ENCODE measurements at places on chromosomes 2 and 18. TPM values are rescaled to one million over a fixed set of nuclear protein-coding genes. Genes with fewer than 3 reads are reported as not detected.

DNA sequence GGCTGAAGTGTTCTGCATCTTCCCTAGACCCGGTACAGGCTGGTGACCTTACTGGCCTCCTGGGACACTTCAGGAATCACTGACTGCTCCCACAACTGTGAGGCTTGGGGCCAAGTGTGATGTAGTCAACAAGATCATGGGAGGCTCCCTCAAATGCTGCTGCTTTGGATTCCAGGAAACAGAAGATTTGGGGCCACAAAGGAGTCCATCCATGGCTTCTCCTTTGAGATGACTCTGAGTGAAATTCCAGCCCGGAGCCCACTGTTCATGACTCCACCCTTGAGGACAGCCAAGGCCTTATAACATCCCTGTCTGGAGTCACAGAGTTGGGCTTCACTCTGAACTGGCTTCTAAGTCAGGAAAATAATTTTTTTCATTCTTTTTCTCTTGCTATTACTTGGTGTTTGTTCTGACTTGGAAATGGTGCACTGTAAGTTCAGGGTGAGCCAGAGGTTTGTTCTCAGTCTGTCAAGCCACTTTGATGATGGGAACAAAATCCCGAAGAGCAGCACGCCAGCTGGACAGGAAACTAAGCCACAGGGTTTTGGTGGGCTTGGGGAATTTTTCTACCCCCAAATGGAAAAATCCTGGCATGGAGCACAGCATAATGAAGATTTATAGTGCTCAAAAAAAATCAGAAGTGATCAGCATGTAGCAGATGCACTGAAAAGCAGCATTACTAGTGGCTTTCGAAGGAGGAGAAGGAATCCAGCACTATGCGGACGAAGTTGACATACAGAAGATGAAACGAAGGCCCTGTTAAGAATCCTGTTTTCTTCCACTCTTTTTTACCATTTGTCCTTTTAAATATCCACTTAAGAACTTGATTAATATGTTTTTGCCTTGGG, 98.1 kb upstream of the ZFP36L2 start:
- no peak for DNase-seq

DNA sequence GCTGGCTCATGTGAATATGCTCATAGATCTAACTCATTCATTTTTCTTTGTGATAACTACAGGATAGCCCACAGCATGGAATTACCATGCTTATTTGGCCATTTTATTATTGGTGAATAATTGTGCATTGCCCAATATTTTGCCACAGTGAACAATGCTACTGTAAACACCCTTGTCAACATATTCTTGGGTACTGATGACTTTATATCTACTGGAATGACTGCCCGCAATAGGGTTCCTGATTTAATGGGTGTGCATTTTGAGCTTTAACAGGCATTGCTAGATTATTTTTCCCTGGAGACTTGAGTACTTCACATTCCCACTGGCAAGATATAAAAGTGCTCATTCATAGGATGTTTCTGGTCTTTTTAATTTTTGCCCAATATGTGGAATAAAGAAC, 42.7 kb upstream of the EVA1A start:
- no peak for DNase-seq

DNA sequence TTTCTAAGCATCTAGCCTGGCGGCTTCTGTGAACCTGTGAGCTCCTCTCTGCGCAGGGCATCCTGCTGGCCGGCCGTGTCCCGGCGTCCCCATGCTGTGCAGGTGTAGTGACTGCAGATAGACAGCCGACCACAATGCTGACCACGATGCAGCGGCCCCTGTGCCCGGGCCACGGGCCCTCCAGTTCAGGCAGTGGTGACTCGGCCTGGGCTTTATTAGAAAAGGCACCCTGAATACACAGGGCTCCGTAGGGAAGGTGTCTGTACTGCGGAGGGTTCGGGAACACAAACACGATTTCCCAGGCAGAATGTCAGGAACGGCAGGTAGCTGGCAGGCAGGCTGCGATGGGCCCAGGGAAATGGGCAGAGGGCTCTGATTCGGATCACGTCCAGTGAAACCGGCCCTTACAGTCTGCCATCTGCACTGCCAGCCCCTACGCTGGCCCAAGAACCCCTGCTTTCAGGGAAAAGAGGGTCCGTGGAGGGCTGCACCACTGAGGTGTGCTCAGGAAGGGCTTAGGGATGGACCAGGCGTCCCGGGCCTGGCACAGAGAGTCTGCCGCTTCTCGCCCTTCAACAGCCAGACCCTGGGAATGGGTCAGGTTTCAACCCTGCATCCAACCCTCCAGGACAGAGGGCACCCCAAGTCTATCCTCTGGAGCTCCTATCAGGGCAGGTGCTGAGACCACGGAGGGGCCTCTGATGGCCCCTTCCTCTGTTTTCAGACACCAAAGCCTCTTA, 196.5 kb downstream of the HDAC4 start:
- no peak for DNase-seq

DNA sequence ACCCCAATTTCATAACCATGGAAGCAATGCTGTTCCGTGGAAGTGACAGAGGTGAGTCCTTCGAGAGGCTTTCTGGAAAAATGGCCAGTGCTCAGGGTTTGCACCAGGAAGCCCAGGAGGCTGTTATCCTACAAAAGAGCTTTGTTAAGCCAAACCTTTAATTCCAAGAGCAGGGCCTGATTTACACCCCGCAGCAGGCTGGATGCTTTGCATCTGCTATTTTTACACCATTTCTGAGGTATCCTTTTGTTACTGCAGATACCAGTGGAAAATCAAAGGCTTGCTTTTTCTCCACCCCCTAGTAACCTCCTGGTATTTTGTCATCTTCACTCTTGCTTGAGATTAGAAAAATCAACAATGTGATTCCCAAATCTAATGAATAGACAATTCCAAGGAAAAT, 380.6 kb downstream of the SOX11 start:
- no peak for DNase-seq

DNA sequence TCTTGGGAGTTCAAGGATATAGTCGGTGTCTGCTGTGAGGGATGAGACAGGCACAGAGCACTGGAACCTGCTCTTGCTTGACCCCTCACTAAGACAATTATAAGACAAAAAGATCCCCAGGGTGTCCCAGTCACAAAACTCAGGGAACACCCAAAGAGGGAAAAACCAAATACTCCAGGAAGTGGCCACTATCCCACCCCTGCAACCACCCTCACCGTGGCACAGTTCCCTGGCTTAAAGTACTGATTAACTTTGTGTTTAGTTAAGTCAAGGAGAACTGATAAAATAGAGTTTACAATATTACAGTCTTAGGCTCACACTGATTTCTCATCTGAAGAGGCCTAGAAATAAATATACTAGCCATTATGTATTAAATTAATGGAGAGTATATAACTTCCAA, 13.5 kb downstream of the IL36B start:
- no peak for DNase-seq

DNA sequence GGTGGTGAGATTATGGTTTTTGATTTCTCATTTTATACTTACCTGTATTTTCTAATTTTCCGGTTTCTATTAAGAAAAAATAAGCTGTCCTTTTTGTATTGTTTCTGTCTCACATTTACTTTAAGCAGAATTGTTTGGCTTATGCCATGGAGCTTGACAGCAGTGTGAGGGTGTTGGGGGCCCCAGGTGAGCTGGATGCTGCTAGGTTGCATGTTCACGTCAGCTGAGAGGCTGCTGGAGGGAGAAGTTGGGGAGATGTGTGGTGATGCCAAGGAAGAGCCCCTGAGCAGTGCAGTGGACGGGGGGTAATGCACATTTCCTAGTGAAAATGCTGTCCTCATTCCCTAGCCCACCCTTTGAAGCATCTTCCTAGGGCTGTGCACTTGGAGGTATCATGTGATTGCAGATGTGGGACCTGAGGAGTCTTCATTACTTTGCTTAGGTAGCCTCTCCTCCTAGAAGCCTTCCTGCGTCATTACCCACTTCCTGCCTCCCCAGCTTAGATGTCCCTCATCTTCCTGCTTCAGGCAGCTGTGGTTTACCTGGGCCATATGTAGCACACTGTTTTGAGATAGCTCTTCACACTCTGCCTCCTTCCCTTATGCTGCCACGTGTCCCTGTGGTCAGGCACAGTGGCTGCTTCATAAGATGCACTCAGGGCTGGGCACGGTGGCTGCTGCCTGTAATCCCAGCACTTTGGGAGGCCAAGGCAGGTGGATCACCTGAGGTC, 16.2 kb downstream of the ATG16L1 start:
- no peak for DNase-seq

- no peak for DNase-seq
Measured at GRCh38 chr2:180695586-180696401, 284.6 kb upstream of the UBE2E3 start.

- no peak for DNase-seq
Measured at GRCh38 chr2:155842103-155842502, 490.4 kb downstream of the NR4A2 start.

Gene UGT1A3
- total RNA-seq, result not detected

DNA sequence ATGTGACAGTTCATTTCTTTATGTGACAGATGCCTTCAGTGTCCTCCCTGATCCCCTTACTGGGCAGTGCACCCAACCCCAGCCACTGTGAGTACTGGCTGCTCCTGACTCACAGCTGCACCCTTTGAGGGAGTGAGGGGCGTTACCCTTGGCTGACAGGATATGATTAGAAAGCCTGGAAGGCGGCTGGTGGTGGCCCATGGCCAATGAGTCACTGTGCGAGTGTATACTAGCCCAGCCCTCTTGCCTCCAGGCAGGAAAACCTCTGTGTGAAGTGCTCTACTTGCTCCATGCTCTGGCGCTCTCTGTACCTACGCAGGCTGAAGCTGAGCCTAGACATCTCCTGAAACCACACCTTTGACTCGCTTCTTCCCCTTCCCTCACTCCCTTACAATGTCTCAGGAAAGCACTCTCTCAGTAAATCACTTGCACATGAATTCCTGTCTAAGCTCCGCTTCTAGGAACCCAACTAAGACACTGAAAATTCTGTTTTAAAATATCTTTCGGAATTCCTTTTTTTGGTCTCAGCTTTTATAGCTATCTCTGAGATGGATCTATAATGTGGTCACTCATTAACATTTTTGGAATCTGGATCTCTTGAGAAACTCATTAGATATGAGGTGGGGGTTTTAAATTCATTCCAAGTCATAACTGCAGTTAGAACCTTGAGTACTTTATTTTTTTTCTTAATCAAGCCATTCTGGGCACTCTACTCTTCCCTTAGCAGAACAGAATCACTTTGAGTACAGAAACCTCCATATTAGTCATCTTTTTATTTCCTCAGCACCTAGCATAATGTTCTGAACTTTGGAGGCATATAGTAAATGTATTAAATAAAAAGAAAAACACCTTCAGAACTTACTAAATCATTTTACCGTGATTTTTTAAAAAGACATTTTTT, 25.3 kb upstream of the STAM2 start:
- peak; percentile 96 for DNase-seq

- DNase-seq, result no peak
Measured at GRCh38 chr2:79083597-79084251, 4.1 kb downstream of the REG1B start.

Gene SCYGR4
- not detected for total RNA-seq

Gene RAB27B
- 0.88 TPM for total RNA-seq

Gene ATG16L1
- total RNA-seq, result 54.3 TPM

DNA sequence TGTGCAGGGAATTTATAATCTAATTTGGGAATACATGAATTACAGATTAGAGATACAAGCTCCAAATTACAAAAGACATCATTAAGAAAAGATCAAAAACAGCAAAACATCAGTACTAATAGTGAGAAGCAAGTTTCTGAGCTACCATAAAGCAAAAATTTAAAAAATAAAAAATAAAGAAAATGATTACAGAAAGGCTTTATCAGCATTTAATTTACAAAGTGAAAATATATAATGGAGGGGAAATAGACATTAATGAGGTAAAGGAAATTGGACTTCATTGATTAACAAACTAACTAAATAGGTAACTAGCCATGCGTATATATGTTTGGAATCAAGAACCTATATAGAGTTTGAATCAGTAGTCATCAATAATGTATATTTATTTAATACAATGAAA, 712.9 kb upstream of the DDX18 start:
- no peak for DNase-seq

Gene EFR3B
- 0.39 TPM for total RNA-seq

Gene VWC2L
- total RNA-seq, result not detected

- no peak for DNase-seq
Measured at GRCh38 chr2:69695850-69696216, 46.1 kb upstream of the ANXA4 start.

DNA sequence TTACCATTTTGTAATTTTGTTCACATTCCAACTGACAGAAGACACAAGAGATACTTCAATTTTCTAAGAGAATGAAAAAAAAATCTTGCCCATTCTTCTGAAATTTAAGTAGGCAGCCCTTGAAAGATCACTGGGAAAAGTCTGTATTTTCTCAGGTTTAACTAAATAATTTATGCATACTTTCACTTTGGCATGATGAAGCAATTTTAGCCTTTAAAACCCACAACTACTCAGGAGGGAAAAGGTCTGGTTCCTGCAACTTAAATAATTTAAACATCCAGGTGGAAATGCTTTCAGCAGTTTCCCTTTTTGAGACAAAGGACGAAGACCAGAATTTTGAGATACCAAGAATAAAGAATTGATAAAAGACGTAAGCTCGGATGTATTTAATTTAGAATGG, 61.4 kb downstream of the ZEB2 start:
- no peak for DNase-seq

GRCh38 chr18:61466736-61467135, 133.5 kb downstream of the CDH20 start:
- DNase-seq, result no peak

DNA sequence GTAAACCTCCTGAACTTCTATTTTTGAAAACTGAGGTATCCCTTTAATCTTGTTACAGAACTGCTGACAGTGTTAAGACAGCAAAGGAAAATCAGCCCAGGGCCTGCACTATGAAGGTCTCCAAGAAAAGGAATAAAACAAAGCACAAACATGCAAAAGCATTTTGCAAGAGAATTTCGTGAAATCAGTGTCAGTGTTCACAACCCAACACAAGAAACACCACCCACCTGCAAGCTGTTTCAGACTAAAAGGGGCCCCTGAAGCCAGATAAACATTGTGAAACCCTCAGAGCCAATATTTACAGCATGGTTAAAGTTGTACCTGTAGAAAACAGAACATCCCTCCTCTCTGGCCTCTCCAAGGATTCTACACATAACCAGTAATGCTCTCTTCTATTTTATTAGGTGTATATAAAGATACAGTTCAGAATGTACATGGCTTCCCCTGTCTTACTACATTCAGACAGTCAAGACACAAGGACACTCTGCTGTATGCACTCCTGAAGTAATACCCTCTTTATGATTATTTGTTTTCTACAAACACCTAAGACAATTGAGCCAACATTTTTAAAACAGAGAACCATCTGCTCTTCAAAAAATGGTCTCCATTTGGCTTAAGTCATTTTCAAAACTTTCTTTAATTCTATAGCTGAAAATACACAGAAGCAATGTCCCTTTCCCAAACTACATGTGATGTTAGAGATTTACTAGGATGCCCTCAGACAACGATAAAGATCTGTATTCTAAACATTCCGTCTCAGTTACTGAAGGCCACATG, 149.5 kb upstream of the ZFP36L2 start:
- no peak for DNase-seq

Gene GLI2
- 20.0 TPM for total RNA-seq

Gene ANKRD62
- not detected for total RNA-seq

DNA sequence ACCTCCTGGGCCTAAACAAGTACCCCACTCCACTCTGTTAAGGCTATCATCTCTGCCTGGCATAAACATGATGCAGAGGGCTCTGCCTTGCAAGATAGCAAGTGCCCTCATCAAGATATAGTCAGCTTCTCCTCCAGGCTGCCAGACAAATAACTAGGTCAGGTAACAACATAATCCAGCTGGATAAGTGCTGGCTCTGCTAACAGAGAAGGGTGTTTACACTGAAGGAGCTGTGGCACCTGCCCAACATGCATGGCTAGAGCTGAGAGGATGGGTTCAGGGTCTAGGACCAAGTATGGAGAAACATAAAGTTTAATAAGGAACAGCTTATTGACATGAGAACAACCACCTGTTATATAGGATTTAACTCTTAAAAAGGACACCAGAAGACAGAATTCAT, 42.8 kb downstream of the DLGAP1 start:
- no peak for DNase-seq

Gene CGREF1
- 2.1 TPM for total RNA-seq

All from SJSA1 (cell line).